Sigmoid colon (tissue), 7 donors: ENCODE measurements at places on chromosomes 1 and 21. TPM values are rescaled to one million over a fixed set of nuclear protein-coding genes. Genes with fewer than 3 reads are reported as not detected.

The INAVA gene
- 0.27 TPM for total RNA-seq

The TAF1A gene
- total RNA-seq, result 2.3 TPM

The MROH9 gene
- not detected for total RNA-seq

DNA sequence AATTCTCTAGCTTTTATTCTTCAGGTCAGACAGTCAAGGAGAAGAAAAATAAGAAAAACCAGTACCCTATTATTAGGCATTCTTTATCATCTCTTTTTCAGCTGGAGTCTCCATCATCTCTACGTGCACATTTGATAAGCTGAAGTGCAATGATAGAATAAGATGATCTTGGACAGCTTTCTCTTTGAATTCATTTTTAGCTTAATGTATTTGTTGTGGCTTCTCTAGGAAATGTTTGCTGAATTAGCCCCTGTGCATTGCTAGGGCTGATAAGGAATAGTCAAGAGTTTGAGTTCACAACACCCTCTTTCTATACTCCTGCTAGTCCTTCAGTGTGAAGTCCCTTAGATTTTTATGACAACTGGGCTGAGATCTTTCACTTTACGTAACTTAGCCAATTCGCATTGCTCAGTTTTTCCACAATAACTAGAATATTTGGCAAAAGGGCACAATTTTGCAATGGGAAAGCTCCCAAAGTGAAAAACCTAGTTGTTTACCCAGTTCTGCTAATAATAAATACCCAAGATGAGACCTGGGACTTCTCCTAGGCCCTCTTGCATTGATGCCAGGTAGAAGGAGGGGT is 7.0 kb upstream of the KCNJ15 start:
- DNase-seq, result no peak

DNA sequence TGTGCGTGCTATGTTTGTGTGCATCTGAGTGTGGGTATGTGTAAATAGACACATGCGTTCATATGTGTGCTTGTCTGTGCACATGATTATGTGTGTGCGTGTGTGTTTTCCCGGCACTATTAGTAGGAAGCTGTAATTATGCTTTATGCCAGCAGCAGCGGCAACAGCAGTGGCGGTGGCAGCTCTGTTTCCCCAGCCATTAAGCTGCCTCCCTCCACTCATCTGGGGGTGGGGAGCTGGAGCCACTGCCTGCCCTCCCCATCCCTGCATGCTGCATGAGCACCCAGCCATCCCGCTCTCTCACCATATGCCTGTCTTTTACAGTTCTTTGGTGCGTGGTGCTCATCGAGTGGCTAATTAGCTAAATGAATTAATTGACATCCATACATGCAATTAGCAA is 30.5 kb upstream of the ACOT11 start:
- no peak for DNase-seq

DNA sequence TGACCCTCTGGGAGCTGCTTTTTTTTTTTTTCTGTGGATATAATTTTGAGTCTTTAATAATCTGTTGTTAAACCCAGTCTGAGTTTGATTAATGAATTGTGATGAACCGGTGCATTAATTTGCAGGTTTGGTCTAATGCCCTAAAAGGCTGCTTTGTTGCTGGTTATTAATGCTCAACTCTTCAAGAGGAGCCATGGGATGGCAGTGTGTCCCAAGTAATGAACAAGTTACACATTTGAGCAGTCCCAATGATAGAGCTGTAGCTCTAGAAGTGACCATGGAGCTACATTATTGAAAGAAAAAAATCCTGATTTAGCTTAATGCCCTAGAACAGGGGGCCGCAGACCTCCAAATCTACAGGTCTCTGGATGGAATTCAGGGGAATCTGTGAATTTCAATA is 53.1 kb downstream of the RWDD3 start:
- no peak for DNase-seq

The IFFO2 gene
- 35.0 TPM for total RNA-seq

The TCP10L gene
- total RNA-seq, result 2.8 TPM

The HSD11B1 gene
- total RNA-seq, result 10.0 TPM

DNA sequence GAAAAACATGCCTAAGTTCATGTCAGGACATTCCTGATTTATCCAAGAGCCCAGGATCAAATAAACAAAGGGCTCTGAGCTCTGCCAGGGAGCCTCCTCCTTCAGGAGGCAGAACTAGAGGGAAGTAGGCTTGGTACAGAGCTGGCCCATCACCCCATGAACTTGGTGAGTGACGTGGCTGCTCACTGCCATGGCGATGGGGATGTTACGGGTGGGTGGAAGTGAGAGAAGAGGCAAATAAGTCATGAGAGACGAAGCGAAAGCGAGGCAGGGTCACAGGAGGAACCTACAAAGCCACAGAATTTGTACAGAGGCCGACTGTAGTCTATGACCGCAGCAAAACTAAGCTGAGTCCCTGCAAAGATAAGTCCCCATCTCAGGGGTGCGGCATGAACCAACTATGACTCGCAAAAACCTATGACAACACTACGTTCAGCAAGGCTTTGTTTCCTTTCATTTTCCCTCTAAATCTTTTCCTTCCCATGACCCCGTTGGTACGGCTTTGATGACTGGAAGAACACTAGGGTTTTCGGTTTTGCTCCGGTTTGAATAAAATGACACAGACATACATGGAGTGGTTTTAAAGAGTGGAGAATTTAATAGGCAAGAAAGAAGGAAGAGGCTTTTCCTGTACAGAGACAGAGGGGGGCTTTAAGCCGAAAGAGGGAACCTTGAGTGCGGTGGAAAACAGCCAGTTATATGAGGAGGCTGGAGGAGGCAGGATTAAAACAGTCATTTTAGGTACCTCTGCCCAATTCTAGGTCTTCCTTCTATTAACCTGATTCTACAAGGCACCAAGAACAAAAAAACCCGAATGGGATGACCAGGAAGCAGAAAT is 74.1 kb downstream of the CD46 start:
- DNase-seq, result peak; percentile 92

GRCh38 chr1:147760481-147761260 is at the start of gene GJA5:
Gene GJA5, minus strand, starts transcription at chr1:147760602. Its CDS starts 1,364 bp downstream, at chr1:147759238.
- DNase-seq, result no peak

The RABGGTB gene
- total RNA-seq, result 33.2 TPM

DNA sequence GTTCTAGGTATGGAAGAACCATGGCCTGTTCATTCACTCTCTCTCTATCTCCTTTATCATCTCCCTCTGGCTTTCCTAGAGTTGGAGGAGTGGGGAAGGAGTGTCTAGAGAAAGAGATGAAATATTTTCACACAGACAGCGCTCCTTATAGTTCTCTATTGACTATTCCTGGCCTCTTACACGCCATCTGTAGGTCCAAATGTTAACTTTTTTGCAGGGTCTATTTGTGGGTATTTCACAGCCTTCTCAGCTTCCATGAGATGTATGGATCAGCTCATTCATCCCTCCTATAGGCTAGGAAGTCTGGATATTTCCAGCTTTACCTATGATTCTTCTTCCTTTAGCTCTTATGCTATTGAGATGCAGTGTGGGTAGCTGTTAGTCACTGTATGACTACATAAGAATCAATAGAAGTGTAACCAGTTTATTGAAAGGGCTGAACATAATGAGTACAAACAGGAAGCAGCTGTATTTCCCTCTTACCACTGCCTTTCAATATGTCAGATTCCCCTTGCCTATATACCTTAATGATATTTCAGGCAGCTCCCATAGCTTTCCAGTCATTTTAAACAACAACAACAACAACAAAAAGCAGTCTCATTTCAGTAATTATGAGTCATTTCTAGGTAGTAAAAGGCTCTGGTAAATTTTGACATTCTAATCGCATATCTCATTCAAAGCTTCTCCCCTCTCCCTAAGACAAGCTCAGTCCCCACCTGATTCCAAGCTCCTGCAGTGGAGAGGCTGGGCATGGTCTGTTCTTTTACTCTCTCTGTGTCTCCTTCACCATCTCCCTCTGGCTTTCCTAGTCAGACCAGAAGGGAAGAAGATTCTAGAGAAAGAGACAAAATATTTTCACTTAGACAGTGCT is 149.5 kb downstream of the TTLL7 start:
- no peak for DNase-seq
